Activated T-cell treated with anti-CD3 and anti-CD28 coated beads, Interleukin-2, amount 50 U/mL, for 1 hour (primary cell): ENCODE measurements at places on chromosomes 4 and X.

- DNase-seq: no peak
Measured at GRCh38 chr4:64360664-64361398, 48.4 kb downstream of the TECRL start.

GRCh38 chr4:81599742-81600380, 128.2 kb upstream of the RASGEF1B start:
- DNase-seq: no peak

DNA sequence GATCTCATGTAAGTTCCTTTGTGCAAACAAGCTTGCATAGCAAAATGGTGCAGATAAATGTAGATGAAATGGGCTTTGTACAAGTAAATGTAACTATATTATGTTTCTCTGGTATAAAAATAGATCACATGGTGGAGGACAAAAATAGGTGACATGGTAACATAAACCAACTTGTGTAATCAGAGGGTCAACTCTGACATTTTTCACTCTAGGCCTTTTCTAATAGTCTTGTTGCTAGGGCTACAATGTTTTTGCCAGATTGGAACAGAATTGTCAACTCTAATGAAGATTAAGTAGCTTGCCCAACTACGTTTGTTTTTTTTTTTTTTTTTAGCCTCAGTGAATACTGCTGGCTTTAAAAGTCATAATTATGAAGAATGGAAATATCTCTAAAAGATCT, 11.5 kb downstream of the MAD2L1 start:
- DNase-seq: no peak

- DNase-seq: no peak
Measured at GRCh38 chr4:3414421-3415279, 27.1 kb upstream of the HGFAC start.

DNA sequence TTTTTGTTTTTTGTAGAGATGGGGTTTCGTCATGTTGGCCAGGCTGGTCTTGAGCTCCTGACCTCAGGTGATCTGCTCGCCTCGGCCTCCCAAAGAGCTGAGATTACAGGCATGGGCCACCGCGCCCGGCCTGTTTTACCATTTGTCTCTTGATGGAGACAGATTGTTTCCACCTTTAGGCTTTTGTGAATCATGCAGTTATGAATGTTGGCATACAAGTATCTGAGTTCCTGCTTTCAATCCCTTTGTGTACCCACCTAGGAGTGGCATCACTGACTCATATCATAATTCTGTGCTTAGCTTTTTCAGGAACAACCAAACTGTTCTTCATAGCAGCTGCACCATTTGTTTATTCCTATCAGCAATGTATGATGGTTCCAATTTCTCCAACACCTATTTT, 20.2 kb upstream of the MGST2 start:
- no peak for DNase-seq

DNA sequence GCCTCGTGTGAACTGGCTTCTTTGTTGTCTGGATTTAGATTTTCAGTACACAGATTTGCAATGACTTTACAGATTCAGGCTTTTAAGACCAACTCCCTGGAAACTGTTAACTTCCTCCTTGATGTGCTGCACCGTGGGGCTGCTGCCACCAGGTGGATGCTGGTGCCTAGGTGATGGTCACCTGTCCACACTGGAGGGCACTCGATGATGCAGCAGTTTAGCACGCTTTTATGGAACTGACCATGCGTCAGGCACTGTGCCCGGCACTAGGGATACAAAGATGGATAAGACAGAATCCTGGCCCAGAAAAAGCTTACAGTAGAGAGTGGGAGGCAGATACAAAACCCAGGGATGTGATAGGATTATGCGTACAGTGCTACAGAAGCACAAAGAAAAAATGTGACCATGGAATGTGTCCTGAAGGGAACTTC, 180.7 kb downstream of the CEP135 start:
- DNase-seq: no peak

DNA sequence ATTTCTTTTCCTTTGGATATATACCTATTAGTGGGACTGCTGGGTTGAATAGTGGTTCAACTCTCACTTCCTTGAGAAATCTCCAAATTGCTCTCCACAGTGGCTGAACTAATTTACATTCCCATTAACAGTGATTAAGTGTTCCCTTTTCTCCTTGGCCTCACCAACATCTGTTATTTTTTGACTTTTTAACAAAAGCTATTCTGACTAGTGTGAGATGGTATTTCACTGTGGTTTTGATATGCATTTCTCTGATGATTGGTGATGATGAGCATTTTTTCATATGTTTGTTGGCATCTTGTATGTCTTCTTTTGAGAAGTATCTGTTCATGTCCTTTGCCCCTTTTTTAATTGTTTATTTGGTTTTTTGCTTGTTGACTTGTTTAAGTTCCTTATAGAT, 413.0 kb downstream of the MAPK10 start:
- DNase-seq: no peak

DNA sequence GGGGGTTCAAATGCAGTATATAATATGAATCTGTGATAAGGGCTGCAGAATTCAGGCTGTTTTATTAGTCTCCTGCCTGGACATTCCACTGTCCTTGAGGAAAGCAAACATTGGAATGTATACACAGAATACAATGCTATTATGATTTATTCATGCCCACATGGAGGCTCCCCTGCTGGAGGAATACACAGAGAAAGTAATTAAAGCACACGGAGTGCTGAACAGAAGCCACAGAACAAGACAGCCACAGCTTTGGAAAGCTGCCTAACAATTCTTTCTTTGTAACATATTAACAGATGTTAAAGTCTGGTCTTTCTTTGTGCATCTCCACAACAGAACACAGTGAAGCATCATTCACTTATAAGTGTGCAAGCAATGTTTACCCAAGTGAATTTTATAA, 155.8 kb downstream of the ARAP2 start:
- no peak for DNase-seq

GRCh38 chr4:163256680-163257343, 75.6 kb downstream of the NPY1R start:
- no peak for DNase-seq

DNA sequence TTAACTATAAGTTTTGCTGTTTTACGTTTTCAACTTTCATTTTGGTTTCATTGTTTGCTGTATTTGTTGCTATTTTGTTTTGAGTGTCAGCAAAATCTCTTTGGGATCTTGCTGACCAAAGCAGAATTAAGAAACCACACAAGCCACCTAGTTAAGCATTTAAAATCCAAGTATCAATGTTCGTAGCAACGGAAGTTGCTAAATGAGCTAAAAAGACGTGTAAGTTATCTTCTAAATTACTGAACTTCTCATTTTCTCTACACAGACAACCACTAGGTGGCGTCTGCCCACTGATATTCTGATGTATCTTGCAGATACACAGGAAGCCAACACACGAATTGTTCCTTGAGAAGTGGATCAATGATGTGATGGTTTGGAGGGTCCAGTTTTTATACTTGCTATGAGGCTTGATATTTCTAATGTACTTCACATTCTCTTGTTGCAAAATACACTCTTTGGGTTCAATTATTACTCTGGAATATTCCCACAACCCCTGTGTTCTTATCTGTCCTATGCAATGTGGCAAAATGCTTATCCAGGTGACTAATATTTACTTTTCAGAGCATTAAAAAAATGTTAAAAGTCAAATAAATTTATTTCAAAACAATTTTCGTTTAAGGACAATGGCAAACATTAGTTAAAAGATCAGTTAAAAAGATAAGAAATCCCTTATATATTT, 250.5 kb downstream of the TECRL start:
- DNase-seq: no peak

DNA sequence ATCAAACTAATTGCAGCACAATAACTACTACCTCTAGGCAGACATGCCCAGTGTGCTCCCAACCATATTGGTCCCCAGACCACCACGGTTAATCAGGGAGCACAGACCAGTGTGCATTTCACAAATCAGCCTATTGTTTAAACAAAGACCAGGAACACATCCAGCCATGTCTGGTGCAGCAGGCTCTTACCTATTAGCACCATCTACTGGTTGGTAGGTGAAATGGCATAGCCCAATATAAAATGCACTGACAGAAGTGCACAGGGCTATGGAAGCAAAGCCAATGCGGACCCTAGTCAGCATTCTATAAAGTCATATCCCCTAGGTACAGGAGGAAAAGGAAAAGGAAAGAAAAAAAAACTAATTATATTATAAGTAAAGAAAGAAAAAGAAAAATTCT, 15.5 kb upstream of the CYLC1 start:
- DNase-seq: no peak

- DNase-seq: no peak
Measured at GRCh38 chrX:121569609-121570008, 522.2 kb downstream of the GLUD2 start.

DNA sequence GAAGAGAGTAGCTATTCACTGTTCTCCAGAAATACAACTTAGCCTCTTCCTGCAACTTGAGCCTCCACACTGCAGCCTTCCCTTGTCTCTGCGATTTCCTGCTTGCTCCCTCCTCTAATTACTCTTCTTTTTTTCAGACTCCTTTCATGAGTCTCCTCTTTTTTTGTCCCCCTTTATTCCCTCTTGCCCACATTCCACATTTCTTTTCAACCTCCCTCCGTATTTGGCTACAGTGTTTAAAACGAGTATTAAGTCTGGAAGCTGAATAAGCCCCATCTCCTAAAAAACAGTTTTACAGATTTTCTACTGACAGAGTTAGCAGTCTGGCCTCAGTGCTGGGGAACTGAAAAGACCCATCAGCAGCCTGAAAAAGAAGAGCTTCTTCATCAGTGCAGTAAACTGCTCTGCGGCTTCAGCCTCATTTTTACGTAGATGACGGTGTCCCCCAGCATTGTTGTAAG, 141.5 kb downstream of the TENM3 start:
- DNase-seq: no peak

- no peak for DNase-seq
Measured at GRCh38 chr4:94525993-94526728, 74.4 kb downstream of the PDLIM5 start.
